ENCODE measurements at places on chromosomes 3 and 15.
A peak's percentile ranks its signal among the peaks of the same experiment; 100 is the strongest.

DNA sequence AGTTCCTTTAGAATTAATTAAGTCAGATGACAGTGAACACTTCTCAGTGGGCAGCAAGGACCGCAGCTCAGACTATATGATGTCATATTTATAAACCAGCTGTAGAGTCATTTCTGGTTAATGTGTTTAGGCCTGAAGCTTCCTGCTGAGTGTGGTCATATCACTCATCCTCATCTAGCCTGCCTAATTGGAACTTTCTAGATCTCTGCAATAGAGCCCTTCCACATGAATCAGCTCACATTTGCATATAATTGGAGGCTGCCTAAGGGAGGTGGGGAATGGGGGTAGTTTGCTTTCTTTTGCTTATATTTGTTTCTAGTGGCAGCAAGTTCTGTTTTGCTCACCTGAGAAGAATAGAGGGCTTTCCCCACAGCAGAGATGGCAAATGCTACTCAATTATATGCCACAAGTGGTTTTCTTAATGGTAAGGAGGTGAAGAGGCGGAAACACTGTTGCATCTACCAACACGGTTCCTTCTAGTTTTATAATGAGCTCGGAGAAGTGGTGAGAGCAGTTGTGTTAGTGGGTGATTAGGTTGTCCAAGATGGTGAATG is 148.1 kb downstream of the KLHL25 start:
- DNase-seq, result peak; percentile 52

DNA sequence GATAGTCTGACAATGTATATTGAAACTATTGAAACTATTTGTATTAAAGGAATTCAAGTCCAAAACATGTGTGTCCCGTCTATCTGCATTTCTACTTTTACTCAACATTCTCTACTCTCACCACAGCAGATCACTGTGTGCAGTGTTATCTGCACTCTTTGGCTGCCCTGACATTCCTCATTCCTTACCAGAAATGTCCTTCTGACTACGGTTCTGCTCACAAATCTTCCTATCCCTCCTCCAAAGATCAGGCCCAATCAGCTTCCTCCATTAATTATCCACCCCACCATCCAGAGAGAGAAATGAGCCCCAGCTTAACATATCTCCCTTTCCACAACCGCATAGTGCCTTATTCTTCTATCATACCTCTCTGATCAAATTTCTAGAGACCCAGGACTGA is 94.7 kb downstream of the TBL1XR1 start:
- DNase-seq, result no peak

DNA sequence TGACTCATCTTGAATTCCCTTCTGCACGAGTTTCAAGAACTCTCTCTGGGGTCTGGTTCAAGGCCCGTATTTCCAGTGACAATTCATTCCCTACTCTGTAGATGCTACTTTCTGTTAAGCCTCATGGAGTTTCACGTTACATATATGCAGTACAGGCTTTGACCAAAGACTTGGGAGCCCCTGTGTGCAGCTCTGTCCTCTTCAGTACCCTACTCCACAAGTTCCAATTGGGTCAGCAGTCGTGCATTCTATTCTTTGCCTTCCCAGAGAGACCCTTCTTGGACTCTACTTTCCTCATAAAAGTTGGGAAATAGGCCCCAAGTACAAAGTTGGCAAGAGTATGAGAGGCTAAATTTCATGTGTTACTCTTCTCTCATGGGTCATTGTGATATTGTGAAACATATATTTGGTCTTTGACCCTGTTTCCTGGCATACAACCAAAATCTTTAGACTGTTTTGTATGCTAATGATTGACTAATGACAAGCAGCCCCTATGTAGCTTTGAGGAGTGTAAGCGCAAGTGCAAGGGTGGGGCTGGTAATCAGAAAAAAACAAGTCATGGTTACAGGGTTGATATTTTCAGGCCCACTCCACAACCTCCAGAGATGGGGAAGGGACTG is 15.0 kb upstream of the CCDC50 start:
- DNase-seq, result no peak

DNA sequence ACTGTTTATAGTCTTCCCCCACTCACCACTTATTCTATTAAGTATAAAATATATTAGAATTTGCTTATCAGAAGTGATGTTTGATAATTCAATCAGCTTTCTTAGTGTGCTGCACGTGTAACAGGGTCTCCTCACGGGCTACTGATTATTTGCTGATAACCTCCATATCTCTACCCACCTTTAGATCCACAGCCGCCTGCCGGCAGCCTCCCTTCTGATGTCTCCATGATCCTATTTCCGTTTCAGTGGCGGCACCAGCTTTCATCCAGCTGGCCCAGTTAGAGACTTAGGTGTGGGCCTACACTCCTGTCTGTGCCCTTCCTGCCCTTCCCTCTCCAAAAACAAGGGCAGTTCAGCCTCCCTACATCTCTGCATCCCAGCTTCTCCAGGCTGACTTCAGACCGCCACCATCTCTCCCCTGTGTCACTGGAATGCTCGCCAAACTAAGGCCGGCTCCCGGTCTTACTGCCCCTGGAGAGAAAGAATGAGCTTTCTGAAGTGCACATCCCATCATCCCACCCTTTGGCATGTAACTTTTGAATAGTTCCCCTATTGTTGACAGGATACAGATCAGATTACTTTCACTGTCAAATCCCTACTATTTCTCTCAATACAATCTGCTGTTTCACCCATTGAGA is 76.6 kb upstream of the PRTG start:
- DNase-seq, result no peak

- DNase-seq, result no peak
Measured at GRCh38 chr3:62696011-62696410, 179.2 kb downstream of the CADPS start.

DNA sequence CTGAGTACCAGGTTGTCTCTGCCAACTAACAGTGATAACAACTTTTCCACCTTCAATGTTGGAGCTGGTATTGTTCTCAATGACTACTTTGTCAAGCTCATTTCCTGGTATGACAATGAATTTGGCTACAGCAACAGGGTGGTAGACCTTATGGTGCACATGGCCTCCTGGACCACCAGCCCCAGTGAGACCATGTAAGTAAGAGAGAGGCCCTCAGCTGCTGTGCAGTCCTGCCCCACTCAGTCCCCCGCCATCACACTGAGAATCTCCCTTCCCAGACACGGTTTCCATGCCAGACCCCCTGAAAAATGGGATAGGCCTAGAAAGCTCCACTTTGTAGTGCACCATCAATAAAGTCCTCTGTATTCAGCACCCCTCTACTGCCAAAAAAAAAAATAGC is 56.1 kb downstream of the PIK3CB start:
- no peak for DNase-seq

- peak; percentile 84 for DNase-seq
Measured at GRCh38 chr3:186772701-186773417, 10.5 kb upstream of the EIF4A2 start.

- DNase-seq, result no peak
Measured at GRCh38 chr15:85429522-85429921, 49.1 kb downstream of the AKAP13 start.

DNA sequence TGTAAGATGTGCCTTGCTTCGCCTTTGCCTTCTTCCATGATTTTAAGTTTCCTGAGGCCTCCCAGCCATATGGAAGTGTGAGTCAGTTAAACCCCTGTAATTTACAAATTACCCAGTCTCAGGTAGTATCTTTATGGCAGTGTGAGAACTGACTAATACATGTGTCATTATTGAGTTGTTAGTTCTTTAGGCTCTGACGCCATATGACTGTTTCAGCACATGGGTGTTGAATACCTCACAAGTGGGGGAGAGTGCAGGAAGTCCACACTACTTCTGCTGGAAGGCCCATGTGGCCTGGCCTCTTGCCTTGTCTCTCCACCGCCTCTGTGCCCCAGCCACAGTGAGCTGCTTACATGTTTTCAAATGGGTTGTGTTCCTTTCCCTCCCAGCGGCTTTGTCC is 28.5 kb downstream of the MFSD1 start:
- peak; percentile 26 for DNase-seq

DNA sequence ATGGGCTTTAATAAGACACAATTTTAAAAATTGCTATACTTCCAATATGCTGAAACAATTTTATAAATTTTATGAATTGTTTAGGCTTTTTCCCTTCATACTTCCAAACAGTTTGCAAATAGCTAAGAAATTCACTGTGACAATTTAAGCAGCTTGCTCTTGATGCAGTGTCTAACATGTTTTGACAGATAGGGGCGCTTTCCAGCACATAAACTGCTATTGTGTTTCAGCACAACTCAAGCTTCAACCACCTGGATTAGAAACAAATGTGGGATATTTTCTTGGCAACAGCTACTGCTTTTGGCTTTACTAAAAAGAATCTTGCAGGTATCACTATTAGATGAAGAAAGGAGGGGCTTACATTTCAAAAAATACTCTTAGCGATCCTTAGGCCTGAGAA is 565.8 kb upstream of the DPPA4 start:
- no peak for DNase-seq

DNA sequence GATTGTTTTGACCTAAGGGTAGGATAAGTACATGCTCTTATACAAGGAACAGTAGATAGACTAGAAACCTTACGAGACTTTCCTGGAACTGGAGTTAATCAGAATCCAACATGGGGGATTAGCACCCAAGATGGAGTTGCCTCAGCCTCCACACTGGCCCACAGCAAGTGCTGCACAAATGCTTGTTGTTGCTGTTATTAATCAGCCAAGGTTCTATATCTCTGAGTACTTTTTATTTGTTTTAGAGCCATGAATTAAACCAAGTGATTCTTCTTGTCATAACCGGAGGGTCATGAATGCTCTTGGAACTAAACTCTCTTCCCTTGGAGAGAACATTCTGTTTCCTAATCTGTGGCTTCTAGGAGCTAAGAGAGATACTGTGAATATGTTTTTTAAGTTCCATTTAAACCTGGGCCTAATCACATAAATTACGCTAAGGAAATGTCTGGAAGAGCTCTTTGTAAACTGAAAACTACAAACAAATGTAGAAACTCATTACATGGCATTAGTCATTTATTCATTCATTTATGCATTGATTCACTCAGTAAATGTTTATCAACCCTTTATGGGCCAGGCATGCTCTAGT is 5.7 kb upstream of the IL16 start:
- no peak for DNase-seq

DNA sequence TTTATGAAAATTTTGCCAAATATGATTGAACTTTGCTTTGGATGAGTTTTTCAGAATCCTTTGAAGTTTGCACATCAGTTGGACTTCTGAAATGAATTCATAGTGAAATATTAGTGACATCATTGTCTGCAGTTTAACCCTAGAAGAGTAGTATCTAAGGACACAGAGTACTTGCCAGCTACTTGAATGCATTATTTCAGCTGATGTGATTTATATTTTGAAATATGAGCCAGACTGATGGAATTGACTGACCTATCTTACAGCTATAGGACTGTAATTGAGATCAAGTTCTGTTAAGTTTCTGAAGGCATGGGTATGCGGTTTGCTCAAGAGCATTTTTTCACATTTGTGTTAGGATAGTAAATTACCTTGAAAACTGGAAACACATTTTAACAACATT is 51.2 kb downstream of the LYSMD4 start:
- DNase-seq, result no peak

DNA sequence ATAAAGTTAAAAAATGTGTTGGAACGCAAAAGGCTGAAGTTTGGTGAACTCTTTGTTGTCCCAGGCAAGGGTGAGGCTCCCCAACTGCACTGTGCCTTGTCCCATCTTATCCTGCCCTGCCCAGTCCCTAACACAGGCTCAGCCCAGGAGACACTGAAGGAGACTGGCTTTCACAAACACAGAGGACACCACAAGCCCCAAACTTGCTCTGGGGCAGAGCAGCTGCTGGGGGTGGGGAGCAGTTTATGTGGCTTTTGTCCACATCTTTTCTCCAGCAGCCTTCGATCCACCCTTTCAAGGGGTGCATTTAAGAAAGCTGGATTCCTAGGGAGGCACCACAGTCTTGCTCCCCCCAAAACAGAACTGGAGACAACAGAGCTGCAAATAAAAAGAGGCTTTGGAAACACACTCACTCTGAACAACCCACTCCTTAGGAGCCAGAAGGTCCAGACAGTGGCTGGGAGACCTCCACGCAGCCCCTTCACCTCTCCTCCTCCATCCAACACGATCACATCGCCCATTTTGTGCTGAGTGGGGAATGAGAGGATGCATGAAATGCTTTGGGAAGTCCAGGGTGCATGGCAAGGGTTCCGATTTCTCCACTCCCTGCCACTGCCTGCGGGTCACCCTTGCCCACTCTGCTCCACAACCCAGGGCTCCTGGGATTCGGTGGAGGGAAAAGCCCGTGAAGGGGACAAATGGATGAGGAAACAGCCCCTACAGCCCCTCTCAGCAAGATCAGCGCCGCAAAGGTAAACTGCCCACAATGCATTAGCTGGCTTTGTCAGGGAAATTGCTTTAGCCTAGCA is 260.5 kb upstream of the TLE3 start:
- no peak for DNase-seq

DNA sequence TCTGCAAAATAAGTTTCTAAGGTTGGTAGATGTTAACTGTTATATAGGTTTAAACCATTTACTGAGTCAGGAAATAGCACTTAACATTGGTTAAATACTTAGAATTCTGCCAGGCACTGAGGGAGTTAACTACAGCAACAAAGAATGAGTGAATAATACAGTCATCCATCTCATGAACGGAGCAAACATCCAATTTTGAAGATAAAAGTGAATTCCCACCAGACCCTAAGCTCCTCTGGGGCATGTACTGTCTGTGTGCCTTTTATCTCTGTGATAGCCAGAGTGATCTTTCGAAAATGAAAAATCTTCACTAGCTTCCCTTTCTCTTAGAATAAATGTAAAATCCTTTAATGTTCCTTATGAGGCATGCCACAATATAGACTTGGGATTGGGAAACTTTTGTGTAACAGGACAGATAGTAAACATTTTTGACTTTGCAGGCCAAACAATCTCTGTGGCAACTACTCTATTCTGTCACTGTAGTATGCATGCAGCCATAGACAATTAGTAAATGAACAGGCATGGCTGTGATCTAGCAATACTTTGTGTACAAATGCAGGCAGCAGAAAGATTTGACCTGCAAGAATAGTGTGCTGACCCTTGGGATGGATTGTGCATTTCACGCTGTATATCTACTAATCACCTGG is 294.5 kb upstream of the LMCD1 start:
- no peak for DNase-seq

- DNase-seq, result no peak
Measured at GRCh38 chr3:67198374-67198773, 200.3 kb downstream of the KBTBD8 start.

- DNase-seq, result no peak
Measured at GRCh38 chr3:13689373-13690260, 140.7 kb downstream of the FBLN2 start.

- no peak for DNase-seq
Measured at GRCh38 chr3:147130461-147130860, 275.9 kb downstream of the ZIC4 start.

GRCh38 chr3:46708401-46709156 is 7.4 kb downstream of the TMIE start:
- DNase-seq, result no peak

DNA sequence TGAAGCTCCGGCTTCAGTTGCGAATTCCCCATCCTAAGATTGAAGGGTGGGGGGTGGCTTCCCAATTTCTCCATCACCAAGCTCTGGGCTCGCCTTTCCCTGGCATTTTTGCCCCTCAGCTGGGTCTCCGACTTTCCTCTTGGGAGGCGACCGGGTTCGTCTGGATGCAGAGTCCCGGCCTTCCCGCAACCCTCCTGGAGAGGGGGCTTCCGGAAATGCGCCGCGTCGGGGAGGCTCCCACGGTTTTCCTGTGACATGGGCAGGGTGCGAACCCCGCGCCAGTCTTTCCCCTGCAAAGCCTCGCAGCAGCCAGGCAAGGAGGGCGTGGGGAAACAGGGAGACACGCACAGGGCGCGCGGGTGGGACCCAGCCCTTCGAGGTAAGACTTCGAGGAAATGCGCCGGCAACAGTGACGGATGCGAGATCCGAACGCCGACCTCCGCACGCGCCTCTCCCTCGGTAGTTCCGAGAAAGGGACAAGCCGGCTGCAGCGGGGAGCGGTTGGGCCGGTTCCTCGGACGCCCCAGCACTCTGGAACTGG is 466 bp upstream of the HCN4 start:
- DNase-seq, result no peak

All from kidney capillary endothelial cell (primary cell).